ENCODE measurements at places on chromosomes 2 and 18.
A peak's percentile ranks its signal among the peaks of the same experiment; 100 is the strongest.

- DNase-seq: peak; percentile 57
These were observed 247.3 kb downstream of the ZNF385B start for GRCh38 chr2:179614121-179614520.

DNA sequence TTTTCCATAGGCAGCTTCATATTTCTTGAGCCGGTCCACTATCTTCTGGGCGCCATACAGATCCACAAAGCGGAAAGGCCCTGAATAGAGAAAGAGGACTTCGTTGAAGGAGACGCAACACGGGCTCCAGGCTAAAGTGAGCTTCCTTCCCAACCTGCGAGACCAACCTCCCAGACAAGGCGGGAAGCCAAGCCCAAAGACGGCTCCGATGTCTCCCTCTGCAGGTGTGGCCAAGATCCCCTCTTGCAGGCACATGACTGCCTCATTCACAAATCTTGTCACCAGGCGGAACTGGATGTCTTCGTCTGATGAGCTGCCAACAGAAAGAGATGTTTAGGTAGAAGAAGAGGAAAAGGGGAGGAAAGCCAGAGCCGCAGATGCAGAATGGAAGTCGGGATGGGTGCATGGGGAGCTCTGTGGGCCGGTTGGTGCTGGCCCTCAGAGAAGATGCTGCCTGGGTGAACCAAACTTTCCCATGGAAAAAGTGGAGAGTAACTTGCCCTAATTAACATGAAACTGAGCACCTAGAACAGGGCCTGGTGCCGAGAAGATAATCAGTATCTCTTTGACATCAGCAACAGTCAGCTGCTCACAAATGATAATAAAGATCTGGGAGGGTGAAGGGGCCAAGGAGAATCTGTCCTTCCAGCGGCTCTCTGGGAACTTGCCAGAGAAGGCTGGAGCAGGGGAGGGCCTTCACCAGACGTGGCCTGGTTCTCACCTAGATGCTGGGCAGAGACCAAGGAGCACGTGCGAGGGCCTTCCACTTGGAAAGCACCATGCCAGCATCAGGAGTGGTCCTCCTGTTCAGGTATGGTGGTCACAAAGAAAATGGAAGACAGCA is 18.6 kb downstream of the GAREM2 start:
- no peak for DNase-seq

DNA sequence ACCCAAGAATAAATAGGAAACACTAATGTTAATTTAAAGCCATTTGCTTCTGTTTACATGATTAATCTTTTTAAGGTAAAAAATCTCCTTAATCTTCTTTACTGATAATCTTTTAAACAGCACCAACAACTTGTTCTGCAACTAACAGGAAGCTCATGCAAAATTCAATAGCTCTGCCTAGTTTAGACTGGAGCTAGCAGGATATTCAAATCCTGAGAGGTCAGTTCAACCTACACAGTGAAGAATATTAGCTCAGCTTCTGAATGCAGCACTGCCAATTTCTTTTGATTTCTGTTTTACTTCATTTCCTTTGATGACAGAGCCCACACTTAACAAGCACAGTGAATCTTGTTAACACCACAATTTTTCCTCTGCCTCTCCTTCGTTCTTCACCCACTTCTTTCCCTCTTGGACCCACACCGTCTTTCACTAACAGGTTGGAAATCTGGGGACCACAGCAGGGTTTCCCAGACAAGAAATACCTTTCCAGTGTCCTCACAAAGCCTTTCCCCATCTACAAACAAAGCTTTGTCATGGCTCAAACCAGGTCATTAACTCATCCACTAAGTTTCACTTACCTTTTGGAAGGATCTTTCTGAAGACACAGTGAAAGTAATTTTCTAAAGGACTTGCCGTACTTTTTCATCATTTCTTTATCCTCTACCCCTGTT is 109.8 kb downstream of the STK39 start:
- DNase-seq: no peak

DNA sequence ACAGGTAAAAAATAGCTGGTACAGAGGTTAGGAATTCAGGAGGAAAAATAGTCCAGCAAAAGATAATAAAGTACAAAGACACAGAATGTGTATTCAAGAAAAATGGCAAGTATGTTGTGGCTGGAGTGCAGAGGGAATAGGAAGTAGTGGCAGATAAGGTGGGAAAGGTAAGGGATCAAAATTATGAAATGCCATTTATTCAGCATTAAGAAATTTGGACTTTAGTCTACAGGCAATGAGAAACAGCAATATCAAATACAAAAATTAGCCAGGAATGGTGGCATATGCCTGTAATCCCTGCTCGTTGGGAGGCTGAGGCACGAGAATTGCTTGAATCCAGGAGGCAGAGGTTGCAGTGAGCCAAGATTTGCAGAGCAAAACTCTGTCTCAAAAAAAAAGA is 10.3 kb downstream of the MMADHC start:
- DNase-seq: no peak

GRCh38 chr18:62372156-62372555 is 47.0 kb downstream of the TNFRSF11A start:
- DNase-seq: no peak

DNA sequence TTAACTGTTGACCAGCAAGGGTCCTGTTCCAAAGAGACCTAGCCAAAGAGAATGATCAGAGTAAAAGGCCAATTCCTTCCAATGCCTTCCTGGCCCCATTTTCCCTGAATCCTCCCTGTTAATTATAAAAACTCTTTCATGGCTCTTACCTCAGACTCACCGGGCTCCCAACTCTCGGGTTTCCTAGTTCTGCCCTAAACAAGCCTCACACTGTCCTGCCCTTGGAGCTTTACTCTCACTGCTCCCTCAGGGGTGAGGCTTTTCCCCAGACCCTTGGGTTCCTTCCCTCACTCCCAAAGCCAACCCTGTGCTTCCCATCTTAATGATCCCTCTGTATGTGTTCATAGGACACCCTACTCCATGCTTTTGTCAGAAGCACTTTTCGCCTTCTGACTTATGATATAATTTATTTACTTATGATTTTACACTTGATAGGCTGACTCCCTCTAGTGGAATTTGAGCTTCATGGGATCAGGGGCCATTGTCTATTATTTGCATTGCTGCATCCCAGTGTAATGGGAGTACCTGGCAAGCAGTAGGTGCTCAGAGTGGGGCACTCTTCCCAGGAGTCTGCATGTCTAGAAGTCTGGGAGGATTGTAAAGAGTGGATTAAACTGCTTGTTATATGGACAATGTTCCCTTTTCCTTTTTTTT is 29.9 kb upstream of the ZNG1B start:
- no peak for DNase-seq

- DNase-seq: peak; percentile 96
These were observed 93.5 kb upstream of the ITGB6 start for GRCh38 chr2:160293391-160294091.

- no peak for DNase-seq
These were observed 405 bp downstream of the CASP10 start for GRCh38 chr2:201183365-201183727.

GRCh38 chr2:100470898-100471514 is 724 bp downstream of the NMS start:
- DNase-seq: peak; percentile 31

GRCh38 chr2:4914551-4914950 is 777.6 kb upstream of the SOX11 start:
- DNase-seq: peak; percentile 9

DNA sequence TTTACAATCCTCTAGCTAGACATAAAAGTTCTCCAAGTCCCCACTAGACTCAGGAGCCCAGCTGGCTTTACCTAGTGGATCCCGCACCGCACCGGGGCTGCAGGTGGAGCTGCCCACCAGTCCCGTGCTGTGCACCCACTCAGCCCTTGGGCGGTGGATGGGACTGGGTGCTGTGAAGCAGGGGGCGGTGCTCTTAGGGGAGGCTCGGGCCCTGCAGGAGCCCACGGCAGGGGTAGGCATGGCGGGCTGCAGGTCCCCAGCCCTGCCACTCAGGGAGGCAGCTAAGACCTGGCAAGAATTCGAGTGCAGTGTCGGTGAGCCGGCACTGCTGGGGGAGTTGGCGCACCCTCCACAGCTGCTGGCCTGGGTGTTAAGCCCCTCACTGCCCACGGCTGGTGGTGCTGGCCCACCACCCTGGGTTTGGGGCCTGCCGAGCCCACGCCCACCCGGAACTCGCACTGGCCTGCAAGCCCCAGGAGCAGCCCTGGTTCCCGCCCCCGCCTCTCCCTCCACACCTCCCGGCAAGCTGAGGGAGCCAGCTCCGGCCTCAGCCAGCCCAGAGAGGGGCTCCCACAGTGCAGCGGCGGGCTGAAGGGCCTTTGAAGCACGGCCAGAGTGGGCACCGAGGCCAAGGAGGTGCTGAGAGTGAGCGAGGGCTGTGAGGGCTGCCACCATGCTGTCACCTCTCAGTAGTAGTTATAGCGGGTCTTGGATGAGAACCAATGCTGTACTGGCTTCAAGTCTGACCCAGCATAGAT is 255.2 kb downstream of the CDH7 start:
- DNase-seq: no peak

- DNase-seq: peak; percentile 88
These were observed 62.6 kb downstream of the NFATC1 start for GRCh38 chr18:79458131-79458838.

DNA sequence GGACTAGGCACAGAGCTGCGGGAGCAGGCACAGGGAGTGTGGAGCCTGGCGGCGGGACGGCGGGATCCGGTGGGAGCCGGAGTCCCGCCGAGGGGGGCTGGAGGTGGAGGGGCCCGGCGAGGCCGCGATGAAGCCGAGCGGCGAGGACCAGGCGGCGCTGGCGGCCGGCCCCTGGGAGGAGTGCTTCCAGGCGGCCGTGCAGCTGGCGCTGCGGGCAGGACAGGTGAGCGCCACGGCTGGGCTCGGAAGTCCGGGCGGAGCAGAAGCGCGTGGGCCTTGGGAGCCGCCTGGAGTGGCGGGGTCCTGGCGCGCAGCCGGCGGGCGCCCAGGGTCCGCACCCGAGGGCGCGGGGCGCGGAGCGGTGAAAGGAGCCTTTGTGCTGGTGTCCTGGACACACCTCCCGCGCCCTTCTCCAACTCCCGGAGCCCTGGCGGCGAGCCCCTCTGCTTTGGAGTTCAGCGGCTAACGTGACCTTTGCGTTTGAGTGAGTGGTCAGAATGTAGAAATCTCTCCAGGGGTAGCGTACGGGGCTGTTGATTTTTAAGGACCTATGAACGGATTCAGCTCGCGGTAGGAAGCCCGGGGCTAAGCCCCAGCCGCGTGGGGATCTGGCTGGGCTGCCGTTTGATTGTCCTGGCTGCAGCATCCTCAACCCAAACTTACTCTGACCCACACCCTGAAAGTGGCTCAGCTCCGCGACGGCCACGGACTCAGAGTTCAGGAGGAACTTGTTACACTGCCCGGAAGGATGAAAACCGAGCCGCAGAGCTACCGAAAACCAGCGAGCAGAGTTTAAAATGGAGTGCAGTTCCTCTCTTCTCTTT is 448 bp downstream of the IMPA2 start:
- DNase-seq: no peak

GRCh38 chr18:74652392-74652988 is 54.8 kb downstream of the ZNF407 start:
- peak; percentile 43 for DNase-seq

- peak; percentile 50 for DNase-seq
These were observed 53.9 kb upstream of the CYTIP start for GRCh38 chr2:157497638-157498314.

GRCh38 chr18:54210463-54210862 is 14.0 kb downstream of the MBD2 start:
- DNase-seq: no peak

DNA sequence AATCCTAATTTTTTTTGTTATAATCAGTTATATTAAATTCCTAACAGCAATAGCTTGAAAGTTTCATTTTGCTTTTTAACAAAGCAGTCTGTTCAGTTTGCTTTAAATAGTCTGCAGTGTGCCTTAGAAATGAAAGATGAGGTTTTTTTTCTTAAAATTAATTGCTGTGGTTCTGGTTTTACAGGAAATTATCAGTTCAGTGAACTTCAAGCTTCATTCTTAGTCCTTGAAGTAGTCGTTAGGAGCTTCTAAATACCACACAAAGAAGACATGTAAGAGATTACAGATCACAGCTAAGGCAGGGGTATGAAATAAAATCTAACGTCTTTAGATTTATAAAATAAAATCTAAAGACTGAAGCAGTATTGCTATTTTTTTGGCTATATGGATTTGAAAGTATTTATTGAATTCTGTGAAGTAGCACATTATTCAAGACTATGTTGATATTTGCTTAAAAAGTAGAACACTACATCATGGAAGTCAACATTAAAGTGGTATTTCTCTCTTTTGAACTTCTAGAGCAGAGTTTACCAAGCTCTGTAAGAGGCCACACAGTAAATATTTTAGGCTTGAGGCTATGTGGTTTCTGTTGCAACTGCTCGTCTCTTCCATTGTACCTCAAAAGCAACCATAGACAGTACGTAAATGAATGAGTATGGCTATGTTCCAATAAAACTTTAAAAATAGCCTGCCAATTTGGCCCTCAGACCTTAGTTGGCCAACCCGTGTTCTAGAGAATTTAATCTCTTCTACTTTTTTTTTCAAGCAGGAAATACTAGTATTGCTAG is 81.5 kb upstream of the STON1 start:
- DNase-seq: peak; percentile 72

- peak; percentile 32 for DNase-seq
These were observed 13.0 kb downstream of the YWHAQ start for GRCh38 chr2:9617749-9618148.

DNA sequence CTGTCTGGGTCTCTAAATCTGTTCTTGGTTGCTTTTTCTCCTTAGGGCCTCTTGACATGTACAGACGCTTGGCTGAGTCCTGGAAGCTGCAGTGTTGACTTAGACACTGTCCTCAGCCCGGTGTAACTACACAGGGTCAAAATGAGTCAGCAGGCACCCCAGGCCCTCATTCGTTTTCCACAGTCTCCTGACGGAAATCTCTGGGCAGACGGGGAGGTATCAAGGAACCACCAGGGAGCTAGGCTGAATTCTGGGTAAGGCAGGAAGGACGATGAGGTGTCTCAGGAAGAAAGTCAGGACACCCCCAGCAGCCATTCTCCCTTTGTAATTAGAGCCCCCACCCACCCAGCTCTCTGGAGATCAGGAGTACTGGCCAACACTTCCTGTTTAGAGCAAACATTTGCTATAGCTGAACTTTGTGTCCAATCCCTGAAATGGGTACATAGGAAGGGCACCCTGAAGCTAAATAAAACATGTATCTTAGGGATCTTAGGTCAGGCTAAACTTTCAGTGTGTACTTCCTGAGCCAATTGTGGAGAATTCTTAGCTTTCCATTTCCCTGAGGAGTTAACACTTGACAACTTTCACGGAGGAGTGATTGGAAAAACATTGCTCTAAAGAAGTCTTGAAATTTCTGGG is 23.9 kb upstream of the EPAS1 start:
- DNase-seq: no peak

DNA sequence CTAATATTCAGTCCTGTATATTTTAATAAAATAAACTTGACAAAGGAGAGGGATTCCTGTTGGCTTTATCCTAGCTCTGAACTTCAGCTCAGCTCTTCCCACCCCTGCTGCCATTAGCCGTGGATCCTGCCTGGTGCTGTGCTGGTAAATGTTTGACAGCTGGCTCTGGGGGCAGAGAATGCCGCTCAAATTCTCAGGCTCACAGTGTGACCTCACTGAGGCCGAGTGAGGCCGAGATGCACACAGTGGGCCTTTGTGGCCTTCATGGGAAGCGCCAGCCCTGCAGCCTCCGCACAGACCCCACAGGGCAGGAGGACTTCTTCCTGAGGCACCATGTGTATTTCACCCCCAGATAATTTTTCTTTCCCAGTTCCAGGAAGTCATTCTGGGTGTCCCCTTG is 16.5 kb upstream of the FAHD2A start:
- no peak for DNase-seq

Measured in fibroblast of skin of right biceps (primary cell).